Activated CD4-positive, alpha-beta memory T cell treated with anti-CD3 and anti-CD28 coated beads for 36 hours (primary cell): ENCODE measurements at places on chromosomes 6 and 20.
A peak's percentile ranks its signal among the peaks of the same experiment; 100 is the strongest.

DNA sequence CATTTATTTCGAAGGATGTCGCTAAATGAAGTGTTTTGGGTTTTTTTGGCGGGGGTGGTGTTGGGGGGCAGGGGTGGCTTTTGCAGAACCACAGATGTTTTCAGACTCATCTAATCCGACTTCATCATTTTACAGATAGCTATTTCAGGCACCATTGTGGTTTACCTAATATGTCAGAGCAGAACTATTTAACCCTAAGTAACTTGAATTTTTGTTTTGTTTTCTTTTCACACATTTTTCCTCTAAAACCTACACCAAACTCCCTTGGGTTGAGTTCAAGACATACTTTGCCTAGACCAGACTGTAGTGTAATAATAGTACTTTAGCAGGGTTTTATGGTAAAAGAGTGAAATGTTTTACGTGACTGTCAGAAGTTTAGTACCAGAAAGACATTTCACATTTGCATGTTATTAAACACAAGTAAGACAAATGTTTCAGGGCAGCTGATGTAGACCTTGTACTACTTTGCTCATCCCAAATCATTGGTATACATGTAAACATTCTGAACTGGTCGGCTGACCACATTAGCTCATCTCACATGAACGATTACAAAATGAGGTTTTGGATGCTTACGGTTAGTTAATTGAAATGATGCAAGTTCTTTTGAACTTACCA lies 37.7 kb downstream of the MAP3K4 start:
- DNase-seq, result peak; percentile 28

DNA sequence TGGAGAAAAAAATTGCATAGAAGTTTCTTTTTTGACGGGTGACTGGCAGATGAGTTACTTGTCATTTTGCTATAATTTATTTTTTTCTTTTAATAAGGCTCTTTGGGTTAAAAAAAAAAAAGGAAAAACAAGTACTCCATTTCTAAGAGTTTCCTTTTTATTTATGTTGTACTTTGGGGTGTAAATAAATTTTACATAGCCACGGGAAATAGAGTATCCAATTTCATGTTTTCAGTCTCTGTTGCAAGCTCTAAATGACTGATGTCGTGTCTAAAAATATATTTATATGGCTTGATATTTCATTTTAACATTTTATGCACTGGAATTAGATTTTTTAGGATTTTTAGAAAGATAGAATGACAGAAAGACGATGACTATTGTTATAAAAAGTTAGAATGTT lies 3.4 kb downstream of the EYA4 start:
- no peak for DNase-seq

GRCh38 chr6:70277470-70277869 lies 25.4 kb downstream of the COL9A1 start:
- no peak for DNase-seq

DNA sequence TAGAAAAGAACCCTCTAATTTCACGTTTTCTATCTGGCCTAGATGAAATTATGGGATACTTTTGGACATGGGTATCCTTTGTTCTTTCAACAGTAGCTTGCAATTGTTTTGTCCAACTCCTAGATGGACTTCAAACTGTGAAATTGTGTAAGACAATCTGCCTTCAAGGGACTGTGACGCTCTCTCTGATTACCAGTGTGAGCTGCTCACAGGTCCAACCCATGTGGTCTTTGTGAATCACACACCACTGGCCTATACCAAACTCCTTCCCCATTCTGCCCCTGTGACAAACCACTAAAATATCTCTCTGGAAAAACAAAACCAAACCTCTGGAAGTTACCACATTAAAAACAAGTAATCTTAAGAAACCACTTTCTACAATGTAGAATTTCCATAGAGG lies 59.5 kb downstream of the NINL start:
- no peak for DNase-seq

GRCh38 chr6:12969966-12970365 lies 253.4 kb downstream of the PHACTR1 start:
- no peak for DNase-seq

- DNase-seq, result no peak
Observed at GRCh38 chr6:122405417-122405816, 6.0 kb downstream of the HSF2 start.
